Subcutaneous preadipocyte (primary cell): ENCODE measurements at places on chromosomes 5 and 9. TPM values are rescaled to one million over a fixed set of nuclear protein-coding genes. Genes with fewer than 3 reads are reported as not detected.

The SHLD3 gene
- 2.3 and 2.9 TPM in 2 replicates for total RNA-seq

The MZB1 gene
- under 0.01 TPM in 1 of 2 replicates, not detected in the other for total RNA-seq

The RPP25L gene
- 28.0 and 28.7 TPM in 2 replicates for total RNA-seq

The CCL21 gene
- not detected in 2 replicates for total RNA-seq

The MARCHF11 gene
- not detected in 2 replicates for total RNA-seq
